ENCODE measurements at places on chromosomes 2 and 18. TPM values are rescaled to one million over a fixed set of nuclear protein-coding genes. Genes with fewer than 3 reads are reported as not detected.

The VSNL1 gene
- total RNA-seq, result not detected

The CNGA3 gene
- total RNA-seq, result not detected

The SRD5A2 gene
- not detected for total RNA-seq

The SATB2 gene
- 3.4 TPM for total RNA-seq

The GATA6 gene
- 1.6 TPM for total RNA-seq

The CACNB4 gene
- 0.07 TPM for total RNA-seq

The RAPGEF4 gene
- 0.26 TPM for total RNA-seq
